ENCODE measurements at places on chromosomes 12 and 14.

GRCh38 chr14:36520601-36521525 is 831 bp upstream of the NKX2-1 start:
- no peak for DNase-seq

DNA sequence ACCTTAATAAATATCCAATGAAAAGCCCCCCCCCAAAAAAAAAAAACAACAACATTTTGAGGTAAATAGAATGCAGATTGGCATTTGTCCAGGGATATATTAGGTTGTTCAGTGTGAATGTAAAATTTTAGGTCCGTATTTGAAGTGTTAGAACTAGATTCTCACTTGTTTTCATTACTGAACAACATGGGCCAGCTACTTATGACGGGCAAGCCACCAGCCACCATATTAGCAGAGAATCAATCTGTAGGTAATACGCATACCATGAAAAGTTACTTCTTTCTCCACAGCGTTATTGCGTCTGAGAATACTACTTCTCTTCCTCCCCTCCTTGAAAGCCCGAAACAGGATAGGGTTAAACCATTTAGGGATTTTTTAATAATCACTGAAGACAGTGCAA is 5.4 kb downstream of the FLRT2 start:
- DNase-seq, result no peak

GRCh38 chr12:106015646-106016045 is 123.1 kb downstream of the NUAK1 start:
- no peak for DNase-seq

DNA sequence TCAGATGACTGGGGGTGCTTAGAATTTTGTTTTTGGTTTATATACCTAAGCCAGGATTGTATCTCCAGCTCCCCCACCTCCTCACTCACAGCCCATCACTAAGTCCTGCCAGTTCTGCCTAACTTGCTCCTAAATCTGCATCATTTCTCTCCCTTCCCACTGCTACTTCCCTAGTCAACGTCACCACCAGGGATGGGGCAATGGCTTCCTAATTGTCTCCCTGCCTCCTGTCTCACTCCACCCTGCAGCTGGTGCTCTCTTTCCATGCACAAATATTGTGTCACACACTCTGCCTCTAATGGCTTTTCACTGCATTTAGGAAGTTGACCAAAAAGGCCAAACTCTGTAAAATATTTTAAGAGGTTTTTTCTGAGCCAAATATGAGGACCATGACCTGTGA is 11.5 kb downstream of the OAS2 start:
- no peak for DNase-seq

- no peak for DNase-seq
Observed at GRCh38 chr14:68688872-68689371, 103.9 kb downstream of the ZFP36L1 start.

DNA sequence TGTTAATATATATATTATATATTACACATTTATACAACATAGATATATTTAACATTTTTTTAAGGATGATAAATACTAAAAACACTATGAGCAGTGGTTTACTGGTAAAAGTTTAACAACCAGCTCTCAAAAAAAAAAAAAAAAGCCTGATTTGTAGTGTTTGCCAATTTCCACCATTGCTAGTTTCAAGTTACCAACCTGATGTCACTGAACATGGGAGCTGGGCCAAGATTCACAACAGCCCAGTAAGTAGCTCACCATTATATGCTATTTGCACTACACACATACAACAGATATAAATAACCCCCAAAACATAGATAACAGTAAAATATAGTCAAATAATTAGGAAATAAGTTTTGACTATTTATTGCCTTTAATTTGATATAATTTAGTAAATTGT is 28.9 kb upstream of the TMX1 start:
- no peak for DNase-seq

DNA sequence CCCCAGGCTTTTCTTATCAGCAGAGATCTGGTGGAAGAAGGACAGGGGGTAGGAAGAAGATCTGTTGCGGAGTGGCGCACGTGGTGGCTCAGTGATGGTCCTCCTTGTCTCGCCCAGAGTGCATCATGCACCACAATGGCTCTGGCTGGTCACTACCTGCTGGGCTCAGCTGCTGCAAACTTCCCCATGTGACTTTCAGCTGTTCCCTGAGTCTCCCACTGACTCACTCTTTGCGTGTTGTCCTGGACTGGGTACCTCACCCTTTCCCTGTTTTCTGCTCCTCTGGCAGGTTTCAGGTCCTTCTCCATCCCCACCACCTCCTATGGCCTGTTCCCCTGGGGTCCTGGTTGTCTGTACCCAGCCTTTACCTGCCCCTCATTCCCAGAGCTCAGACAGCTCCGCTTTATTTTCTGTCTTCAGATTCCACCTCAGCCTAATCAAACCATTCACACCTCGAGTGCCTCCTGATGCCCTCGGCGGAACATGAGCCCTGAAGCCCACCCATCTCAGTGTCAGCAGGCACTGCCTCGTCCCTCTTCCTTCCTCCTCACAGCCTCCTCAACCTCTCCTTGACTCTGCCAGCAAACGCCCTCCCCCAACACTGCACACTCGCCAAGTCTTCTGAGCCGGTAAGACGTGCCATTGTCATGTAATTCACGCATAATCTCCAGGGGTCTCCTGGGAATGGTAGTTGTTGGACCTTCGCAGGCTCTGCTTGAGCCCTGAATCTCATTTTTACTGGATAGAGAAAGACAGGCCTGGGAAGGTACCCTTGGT is 1.8 kb downstream of the C1R start:
- DNase-seq, result no peak

- peak; percentile 40 for DNase-seq
Observed at GRCh38 chr12:49019443-49020324, 1.1 kb upstream of the PRKAG1 start.

DNA sequence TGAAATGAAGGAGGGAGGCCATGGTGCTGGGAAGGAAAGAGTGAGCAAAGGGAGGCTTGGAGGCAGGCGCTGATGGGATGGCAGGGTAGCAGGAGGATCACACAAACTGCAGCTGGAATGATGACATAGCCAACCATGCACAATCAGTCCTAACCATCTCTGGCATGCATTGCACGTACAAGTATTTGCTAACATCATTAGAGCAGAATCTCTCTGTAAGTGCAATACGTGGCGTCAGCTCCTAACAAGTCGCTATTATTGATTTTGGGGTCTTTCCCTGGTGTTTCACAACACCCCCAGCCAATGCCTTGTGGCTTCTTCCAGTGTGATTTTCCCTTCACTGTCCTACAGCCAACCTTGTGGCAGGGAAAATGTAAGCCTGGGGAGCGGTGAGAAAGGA is 18.5 kb downstream of the BDKRB1 start:
- no peak for DNase-seq

- no peak for DNase-seq
Observed at GRCh38 chr14:103160321-103161053, 37.2 kb downstream of the TNFAIP2 start.

DNA sequence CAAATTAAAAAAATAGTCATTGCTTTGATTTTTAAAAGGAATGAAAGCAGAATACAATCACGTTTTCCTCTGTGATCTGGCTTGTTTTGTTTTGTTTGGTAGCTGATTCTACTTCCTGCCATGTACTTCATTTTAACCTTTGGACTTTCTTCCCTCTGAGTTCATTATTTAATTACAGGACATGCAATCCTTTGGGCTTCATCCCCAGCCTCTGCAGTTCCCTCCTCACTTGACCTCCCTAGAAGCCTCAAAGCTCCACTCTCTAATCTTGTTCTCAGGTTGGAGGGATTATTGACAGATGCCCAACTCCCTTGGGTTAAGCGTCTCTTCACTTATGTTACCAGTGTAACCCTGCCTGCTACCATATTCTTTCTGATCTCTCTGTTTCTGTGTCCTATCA is 967.9 kb upstream of the SEL1L start:
- no peak for DNase-seq

- DNase-seq, result no peak
Observed at GRCh38 chr12:29116414-29116813, 32.7 kb upstream of the FAR2 start.

GRCh38 chr14:39085933-39086332 is 17.1 kb downstream of the SEC23A start:
- DNase-seq, result no peak

DNA sequence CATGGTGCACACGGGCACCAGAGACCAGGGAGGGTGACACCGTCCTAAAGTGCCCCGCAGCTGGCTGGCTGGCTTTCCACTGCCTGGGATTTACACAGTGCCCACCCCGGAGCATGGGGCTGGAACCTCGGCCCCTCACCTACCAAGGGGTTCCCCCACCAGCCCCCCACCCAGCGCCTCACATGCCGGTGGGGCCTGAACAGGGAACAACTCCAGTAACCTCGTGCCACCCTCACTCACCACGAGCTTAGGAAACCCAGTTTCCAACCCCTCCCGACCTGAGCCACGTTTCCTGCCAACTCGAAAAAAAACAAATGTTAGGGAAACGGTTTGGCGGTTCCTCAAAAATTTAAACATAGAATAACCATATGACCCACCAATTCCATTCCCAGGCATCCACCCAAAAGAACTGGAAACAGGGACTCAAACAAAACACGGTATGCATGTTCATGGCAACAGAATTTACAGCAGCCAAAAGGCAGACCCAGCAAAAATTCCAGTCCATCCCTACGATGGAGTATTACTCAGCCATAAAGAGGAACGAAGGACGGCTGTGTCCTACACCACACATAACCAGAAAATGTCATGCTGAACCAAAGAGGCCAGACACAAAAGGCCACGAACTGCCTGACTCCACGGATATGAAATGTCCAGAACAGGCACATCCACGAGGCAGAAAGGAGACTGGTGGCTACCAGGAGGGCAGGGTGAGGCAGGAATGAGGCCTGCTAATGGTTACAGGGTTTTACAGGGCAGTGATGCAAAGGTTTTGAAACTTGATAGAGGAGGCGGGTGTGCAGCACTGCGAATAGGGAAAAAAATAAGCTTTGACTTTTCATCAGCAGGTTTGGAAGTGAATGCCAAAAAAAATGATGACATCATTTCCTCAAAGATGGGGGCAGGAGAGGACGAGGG is 68.9 kb downstream of the NCOR2 start:
- DNase-seq, result no peak

GRCh38 chr12:101909646-101910045 is 32.3 kb downstream of the DRAM1 start:
- no peak for DNase-seq

GRCh38 chr12:18723752-18724151 is 14.1 kb downstream of the PLCZ1 start:
- no peak for DNase-seq

DNA sequence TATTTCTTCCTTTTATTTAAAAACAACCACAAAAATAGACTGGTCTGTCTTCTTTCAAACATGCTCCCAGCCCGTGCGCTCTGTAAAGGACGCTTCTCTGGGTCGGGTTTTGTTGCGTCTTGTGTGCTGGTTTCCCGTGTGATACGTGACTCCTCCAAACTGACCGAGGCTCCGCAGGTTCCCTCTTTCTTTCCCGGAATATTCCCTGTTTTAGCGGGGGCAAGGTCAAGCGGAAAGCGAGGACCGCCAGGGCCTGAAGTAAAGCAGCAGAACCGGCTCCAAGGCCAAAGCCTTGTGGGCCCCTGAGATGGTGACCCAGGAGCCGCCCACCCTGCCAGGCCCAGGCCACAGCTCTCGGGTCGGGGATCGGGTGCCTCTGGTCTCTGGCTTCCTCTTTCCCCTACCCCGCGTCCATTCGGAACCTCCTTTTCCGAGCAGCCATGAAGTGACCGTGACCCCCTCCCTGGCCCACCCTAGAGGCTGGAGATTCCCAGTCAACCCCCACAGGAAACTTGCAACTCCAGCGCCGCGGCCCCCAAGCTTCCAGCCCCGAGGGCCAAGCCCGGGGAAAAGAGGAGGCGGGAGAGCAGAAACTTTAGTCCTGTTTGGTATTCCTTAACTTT is 885 bp upstream of the HOXC10 start:
- no peak for DNase-seq

DNA sequence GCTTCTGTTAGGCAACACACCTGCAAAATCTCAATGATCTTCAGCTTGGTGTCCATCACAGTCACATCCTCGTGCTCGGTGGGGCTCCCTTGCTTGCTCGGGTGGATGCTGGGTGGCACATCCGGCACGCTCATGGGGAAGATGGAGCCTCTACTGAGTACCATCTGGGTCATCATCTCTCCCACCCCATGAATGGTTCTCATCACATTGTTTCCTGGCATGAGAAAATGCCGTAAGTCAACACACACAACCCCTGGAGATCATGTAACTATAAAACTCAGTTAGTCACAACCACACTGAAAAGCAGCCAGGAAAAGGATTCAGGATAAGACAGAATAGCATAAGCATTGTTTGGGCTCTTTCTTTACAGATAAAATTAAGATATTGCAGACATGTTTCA is 201.1 kb downstream of the ITPR2 start:
- DNase-seq, result no peak

GRCh38 chr12:78600541-78600940 is 264.0 kb upstream of the SYT1 start:
- no peak for DNase-seq

DNA sequence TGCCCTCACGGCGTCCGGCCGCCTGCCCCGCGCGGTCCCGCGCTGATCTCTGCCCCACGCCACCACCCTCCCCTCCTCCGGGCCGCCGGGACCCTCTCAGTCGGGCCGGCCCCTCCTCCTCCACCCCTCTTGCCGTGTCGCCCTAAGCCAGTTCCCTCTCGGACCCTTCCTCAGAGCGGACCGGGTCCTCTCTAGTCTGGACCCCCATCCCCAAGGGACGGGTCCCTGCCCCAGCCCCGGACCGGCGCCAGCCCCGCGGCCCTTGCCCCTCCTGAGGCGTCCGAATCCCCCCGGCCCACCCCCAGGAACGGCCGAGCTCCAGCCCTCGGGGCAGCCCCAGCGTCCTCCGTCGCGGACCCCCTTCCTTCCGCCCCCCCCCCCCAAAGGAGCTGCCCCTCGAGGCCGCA is 485 bp downstream of the PPP4R4 start:
- no peak for DNase-seq

GRCh38 chr12:108055141-108055540 is 73.9 kb upstream of the WSCD2 start:
- DNase-seq, result no peak

DNA sequence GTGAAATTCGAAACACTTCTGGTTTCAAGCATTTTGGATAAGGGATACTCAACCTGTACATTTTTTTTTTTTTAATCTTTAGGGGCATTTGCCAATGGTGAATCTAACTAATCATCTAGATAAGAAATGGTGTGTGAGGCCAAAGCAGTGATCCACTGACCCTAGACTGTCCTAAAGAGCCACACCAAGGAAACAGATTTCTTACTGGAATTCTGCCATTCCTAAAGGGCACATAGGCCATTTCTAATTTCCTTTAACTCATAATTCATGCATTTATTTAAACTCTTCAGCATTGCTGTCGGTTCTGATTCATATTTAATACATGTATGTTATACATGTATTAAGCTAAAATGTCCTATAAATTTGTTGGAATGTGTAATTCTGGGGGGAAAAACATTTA is 47.2 kb downstream of the FRS2 start:
- no peak for DNase-seq

- no peak for DNase-seq
Observed at GRCh38 chr14:86084097-86084496, 554.2 kb downstream of the FLRT2 start.

GRCh38 chr14:104973135-104973384 is 5.1 kb downstream of the AHNAK2 start:
- DNase-seq, result no peak

DNA sequence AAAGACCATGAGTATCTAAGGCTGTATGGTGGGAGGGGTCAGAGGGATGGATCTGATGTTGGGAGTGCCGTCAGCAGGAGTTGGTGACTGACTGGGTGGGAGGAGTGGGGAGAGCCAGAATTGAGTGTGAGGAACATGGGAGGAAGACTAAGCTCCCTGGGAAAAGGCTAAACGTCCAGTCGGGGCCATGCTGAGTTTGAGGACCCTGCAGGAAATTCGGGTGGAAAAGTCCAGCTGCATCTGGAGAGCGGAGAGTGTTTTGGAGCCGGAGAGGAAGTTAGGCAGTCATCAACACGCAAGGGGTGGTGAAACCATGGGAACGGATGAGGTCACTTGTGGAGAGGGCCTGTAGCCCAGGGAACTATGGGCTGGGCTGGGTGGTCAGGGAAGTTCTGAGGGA is 60.9 kb downstream of the ELK3 start:
- no peak for DNase-seq

Data from activated CD4-positive, alpha-beta T cell treated with anti-CD3 and anti-CD28 coated beads, Interleukin-2, amount 50 U/mL, for 48 hours (primary cell).